ENCODE measurements at places on chromosomes 3 and 15.

GRCh38 chr3:77195766-77196545 lies 156.1 kb downstream of the ROBO2 start:
- no peak for DNase-seq

DNA sequence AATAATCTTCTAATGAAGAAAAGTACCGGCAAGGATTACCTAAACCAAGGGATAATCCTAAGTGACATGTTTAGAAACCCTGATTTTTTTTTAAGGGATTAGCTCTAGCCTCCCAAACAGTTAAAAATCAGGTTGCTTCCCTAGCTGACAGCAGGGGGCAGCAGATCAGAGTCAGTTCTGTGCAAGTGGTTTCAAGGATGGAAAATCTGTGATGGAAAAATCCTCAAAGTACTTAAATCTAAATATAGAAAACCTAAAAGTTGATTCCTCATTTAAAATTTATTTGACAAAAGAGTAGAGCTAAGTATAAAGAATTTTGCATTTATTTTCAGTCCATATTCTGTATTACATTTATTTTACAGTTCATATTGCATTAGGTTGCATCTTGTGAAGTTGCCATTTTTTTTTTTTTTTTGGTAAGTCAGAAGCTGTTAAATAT lies 107.6 kb downstream of the PEX5L start:
- peak; percentile 62 for DNase-seq

DNA sequence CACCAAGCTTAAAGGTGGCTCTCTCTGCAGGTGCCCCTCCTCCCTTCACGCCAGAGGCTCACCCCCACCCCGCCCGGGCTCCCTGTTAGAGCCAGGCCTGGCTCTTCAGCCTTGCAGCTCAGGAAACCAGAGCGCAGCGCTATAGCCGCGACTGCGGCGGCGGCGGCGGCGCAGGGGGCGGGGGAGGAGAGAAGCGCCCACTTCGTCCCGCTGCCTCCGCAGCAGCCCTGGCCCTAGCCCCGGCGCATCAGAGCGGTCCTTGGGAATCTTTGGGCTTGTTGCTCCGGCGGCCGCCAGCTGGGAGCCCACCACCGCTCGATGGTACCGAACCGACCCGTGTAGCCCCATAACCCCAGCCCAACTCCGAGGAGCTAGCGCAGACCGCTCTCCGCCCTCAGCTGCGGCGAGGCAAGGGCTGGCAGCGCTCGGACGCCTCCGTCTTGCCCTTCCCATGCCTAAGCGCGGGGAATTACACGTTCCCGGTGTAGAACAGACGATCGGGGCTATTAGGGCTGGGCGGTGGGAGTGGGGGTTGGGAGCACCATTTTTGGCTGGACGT lies 1.2 kb downstream of the RASGRF1 start:
- DNase-seq = no peak

DNA sequence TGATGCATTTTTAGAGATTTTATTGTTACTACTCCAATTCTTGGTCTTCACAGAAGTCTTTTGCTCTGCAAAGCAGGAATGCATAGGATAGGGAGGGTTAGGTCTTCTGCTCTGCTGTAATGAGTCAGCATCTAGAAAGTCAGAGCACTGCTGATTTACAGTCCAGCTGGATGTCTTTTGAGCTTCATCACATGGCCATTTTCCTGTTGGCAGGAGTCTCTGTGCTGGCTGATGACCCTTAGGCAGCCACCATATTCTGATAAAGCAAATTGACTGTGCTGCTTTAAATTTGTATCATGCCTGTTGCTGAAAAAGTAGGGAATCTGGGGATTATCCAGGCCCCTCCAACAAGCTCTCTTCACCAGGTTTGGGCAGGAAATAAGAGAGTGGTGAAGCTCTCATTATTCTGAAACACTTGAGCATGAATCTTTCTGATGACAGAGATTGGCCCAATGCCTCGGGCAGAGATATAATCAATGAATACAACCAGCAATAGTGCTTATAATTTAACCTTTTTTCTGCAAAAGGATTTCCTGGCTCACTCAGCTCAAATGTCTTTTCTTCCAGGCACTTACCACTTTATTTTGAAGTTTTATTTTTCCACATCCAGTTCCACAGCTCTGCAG lies 9.7 kb upstream of the CRBN start:
- no peak for DNase-seq

DNA sequence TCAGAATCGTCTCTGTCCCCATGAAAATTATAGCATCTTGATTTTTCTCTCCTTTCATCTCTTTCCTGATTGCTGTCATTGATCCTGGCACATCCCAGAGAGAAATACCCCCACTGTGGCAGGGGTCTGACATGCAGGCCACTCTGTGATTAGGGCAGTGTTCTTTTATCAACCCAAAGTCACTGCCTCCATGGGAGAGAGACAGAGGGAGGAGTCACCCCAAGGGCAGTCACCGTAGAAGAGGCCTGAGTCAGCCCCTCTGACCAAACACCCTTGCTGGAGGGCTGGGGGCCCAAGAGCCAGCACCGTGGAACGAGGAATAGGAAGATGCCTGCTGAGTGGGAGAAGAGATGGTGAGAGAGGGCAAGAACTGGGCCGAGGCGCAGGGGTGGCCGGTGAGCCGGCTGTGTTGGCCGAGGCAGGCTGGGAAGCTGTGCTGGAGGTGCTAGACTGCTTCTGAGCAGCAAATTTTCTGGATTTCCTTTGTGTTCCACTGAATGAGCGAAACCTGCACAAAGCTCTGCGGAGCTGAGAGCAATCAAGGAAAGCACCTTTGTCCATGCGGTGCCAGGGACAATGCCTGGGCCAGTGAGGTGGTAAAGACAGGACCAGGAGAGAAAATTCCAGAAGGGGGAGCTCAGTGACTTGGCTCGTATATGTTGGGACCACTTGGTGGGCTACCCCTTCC lies 103.8 kb downstream of the ADCY5 start:
- no peak for DNase-seq

DNA sequence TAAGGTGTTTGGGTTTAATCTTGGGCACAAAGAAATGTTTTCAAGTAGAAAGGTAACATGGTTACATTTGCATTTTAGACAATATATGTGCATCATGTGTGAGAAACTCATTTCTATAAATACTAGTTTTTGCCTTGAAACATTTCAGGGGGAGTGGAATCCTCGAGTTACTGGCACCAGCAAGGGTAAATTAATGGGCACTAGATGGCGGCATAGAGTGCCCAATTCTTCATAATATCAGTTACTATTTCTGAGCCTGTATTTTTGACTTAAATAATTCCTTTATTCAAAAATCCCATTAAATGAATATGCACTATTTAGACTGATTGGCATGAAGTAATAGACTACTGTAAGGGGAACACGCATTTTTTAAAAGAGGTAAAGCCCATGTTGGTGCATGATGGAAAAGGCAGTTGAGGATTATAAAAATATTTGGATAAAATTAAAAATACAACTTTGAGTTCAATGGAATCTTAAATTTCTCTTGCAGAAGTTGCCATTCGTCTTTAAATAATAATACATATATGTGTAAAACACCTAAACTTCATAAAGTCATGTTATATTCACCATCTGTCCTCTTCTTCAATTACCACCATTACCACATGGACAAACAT lies 106.3 kb downstream of the ZBTB20 start:
- DNase-seq = peak; percentile 36

GRCh38 chr15:87739081-87739480 lies 517.5 kb downstream of the NTRK3 start:
- no peak for DNase-seq

GRCh38 chr3:137325934-137326333 lies 368.2 kb downstream of the IL20RB start:
- no peak for DNase-seq

DNA sequence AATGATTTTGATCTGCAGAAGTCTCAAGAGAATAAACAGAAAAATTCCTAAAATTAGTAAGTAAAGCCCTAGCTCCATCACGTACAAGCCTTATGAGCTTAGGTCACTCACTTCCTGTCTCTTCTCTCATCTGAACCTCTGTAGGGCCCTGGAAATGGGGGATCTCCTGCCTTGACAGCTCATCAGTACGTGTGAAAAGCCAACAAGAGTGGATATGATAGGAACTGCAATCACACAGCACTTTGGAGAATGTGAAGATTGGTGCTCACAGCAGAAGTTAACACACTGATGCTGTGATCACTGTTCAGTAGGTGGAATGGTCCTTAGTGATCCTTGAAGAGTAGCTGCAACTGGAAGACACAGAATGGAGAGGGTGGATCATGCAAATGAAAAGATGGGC lies 27.8 kb upstream of the ALDH1L1 start:
- no peak for DNase-seq
